ENCODE measurements at places on chromosomes 12 and 14.

GRCh38 chr14:20143911-20144310 is 5.3 kb downstream of the OR4N5 start:
- H3K27ac ChIP-seq: no peak overlapping the region
- no peak for DNase-seq
- no peak overlapping the region for H3K4me3 ChIP-seq
- no peaks in the 10 kb centered on the region for H3K27me3 ChIP-seq
- no peaks in the 10 kb centered on the region for H3K4me1 ChIP-seq
- H3K36me3 ChIP-seq: no peaks in the 10 kb centered on the region

GRCh38 chr12:5328669-5329517 is 103.0 kb upstream of the NTF3 start:
- no peak for DNase-seq
- no peaks in the 10 kb centered on the region for H3K4me1 ChIP-seq
- H3K27ac ChIP-seq: no peak overlapping the region
- H3K27me3 ChIP-seq: peaks cover 2% of the 10 kb centered on the region

DNA sequence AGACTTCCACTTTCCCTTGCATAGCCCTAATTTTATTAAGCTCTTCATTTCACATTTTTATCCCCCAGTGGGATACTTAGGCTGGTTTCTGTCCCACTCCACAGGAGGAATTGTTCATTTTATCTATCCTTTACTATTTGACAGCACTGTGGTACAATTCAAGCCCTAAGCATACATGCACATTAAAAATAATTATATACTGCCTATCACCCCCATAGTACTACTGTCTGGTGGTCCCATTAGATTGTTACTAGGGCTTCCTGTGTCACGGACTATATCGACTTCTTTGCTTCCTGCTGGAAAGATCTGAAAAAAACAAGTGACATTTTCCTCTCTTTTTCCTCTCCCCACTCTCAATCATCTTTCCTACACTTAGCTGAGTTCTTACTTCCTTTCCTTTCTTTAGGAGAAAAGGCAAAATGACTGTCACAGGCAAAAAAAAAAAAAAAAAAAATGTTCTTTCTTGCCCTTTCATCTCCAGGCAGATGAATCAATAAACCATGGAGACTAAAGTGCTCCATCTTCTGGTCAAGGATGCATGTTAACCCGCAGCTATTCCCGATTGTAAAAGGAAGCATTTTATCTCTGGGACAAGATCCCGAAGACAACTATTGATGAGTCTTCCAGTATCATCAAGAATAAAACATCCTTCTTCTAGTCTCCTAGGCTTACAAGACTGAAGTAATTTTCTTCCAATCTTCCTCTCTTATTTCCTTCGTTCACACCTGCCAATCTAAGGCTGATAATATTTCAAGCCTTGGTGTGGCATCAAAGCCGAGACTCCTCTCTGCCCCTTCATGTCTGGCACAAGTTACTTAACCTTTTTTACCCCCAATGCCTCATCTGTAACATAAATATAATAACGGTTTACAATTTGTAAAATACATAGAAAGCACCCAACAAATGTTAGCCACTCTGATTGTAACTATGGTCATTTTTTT is 94.4 kb upstream of the PLEKHG7 start:
- no peaks in the 10 kb centered on the region for H3K4me1 ChIP-seq
- no peaks in the 10 kb centered on the region for H3K36me3 ChIP-seq
- no peak overlapping the region for H3K27ac ChIP-seq
- DNase-seq: no peak
- H3K4me3 ChIP-seq: no peak overlapping the region

GRCh38 chr12:67116134-67116533 is 153.0 kb upstream of the CAND1 start:
- H3K4me1 ChIP-seq: no peaks in the 10 kb centered on the region
- H3K27me3 ChIP-seq: no peaks in the 10 kb centered on the region
- no peaks in the 10 kb centered on the region for H3K36me3 ChIP-seq
- H3K27ac ChIP-seq: no peak overlapping the region
